ENCODE measurements at places on chromosomes 3 and 15. TPM values are rescaled to one million over a fixed set of nuclear protein-coding genes. Genes with fewer than 3 reads are reported as not detected.

Gene LSAMP
- total RNA-seq: not detected

Gene NANOGP8
- total RNA-seq: not detected

DNA sequence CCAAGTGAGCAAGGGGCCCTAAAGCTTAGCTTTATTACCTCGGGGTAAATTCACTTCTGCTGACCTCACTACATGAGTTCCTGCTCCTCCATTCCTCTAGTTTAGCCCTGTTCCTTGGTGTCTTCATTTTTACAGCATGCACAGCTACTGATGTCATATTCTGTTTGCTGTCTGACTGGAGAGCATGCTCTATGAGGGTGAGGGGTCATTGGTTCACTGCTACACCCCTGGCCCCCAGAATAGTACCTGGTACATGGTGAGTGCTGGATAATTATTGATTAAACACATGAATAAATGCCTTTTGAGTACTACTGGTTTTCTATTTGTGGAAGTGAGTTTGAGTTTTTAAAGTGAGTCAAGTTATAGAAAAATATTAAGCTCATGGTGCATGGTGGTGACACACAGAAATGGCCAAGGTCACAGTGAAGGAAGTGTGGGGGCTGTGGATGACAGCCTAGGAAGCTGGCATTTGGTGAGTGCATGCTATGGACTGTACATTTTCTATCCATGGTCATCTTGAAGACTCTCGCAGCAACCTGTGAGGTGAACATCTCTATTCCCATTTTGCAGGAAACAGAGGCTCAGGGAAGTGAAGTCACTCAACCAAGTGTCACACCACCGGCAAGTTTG lies 34.0 kb downstream of the RPLP1 start:
- H3K27me3 ChIP-seq: no peaks in the 10 kb centered on the region
- H3K4me1 ChIP-seq: no peaks in the 10 kb centered on the region
- no peak overlapping the region for H3K27ac ChIP-seq
- DNase-seq: no peak
- no peaks in the 10 kb centered on the region for H3K36me3 ChIP-seq

- no peaks in the 10 kb centered on the region for H3K27me3 ChIP-seq
- H3K4me1 ChIP-seq: no peaks in the 10 kb centered on the region
- no peaks in the 10 kb centered on the region for H3K36me3 ChIP-seq
- no peak overlapping the region for H3K4me3 ChIP-seq
- no peak overlapping the region for H3K27ac ChIP-seq
- no peak for DNase-seq
Observed at GRCh38 chr3:116759316-116759715, 49.7 kb downstream of the TUSC7 start.

DNA sequence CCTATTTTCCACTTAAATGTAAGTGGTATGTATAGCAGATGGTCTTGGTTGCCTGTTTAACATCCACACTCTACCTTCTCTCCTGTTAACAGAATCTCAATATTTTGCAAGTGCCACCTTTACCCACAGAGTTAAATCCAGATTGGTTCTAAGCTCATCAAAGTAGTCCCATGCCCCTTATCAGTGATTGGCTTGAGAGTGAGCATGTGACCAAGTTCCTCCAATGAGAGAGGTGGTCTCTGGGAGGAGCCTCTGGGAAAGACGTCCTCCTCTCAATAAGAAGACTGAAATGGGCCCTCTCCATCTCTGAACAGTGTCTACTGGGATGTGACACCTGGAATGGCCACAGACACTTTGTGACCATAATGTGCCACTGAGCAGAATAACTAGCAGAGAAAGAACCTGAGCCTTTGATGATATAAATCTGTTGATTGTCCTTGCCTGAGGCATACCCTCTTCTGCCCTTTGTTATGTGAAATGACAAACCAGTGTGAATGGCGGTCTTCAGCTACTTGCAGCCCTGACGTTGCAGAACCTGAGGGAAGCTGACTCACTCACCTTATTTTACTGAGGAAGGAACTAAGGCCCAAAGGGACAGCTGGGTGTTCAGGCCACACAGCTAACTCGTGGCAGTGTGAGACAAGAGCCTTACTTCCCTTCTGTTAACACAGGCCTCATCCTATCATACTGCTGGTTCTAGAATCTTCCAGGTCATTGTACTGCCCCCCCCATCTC lies 42.4 kb upstream of the LARS2 start:
- no peak for DNase-seq
- no peak overlapping the region for H3K4me3 ChIP-seq
- H3K4me1 ChIP-seq: no peaks in the 10 kb centered on the region
- no peaks in the 10 kb centered on the region for H3K27me3 ChIP-seq

DNA sequence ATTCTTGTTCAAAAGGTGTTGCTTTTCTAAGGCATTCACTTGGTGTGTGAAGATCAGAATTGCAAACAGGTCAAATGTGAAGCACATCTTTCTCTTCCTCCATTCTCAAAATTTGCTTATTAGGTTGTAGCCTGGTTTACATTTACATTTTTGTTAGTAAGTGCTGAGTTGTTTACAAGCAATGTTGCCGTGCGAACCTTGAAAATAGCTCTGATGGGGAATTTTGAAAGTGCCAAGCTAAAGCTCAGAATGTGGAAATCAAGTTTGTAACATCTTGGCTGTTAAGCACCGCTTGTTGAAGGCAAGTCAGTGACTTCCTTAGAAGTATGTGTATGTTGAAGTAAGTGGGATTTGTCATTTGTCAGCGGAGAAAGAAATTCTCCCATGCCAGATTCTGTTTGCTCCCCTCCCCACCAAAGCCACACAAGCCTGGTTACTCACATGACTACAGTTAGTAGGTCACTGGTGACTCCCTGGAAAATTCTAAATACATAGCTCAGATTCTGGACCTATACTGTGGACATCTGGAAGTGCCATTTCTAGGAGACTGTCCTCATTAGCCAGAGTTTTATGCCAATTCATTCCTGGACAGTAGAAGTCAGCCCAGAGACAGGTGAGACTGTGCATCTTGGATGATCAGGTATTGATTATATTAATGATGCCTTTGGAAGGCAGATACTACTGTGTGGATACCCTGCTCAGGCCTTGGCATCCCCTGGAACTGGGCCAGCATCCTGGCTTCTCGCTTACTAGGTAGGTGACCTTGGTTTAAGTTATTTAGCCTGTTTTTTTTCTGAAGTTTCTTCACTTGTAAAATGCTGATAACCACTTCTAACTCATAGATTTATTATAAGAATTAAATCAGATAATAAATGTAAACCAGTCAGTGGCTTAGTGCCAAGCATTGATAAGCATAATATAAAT lies 390.6 kb upstream of the SEMA6D start:
- H3K4me1 ChIP-seq: no peaks in the 10 kb centered on the region
- DNase-seq: no peak
- H3K4me3 ChIP-seq: no peak overlapping the region
- H3K36me3 ChIP-seq: no peaks in the 10 kb centered on the region
- no peaks in the 10 kb centered on the region for H3K27me3 ChIP-seq
- H3K27ac ChIP-seq: no peak overlapping the region

Gene ADAMTS9
- not detected for total RNA-seq

Gene KIF7
- total RNA-seq: 2.4 TPM

Gene MYO5C
- total RNA-seq: 0.18 TPM

- no peak overlapping the region for H3K4me3 ChIP-seq
- H3K4me1 ChIP-seq: no peaks in the 10 kb centered on the region
- DNase-seq: no peak
Observed at GRCh38 chr3:118781839-118782238, 252.8 kb downstream of the IGSF11 start.

GRCh38 chr3:143040261-143040879 lies 39.0 kb downstream of the U2SURP start:
- no peak overlapping the region for H3K4me3 ChIP-seq
- H3K27me3 ChIP-seq: no peaks in the 10 kb centered on the region
- peaks cover 30% of the 10 kb centered on the region for H3K36me3 ChIP-seq
- H3K27ac ChIP-seq: no peak overlapping the region

Gene COPS2
- 101 TPM for total RNA-seq

- no peaks in the 10 kb centered on the region for H3K36me3 ChIP-seq
- H3K4me3 ChIP-seq: no peak overlapping the region
- H3K27ac ChIP-seq: no peak overlapping the region
- H3K27me3 ChIP-seq: no peaks in the 10 kb centered on the region
- peaks cover 5% of the 10 kb centered on the region for H3K4me1 ChIP-seq
Observed at GRCh38 chr3:126730376-126730775, 26.3 kb downstream of the CHCHD6 start.

DNA sequence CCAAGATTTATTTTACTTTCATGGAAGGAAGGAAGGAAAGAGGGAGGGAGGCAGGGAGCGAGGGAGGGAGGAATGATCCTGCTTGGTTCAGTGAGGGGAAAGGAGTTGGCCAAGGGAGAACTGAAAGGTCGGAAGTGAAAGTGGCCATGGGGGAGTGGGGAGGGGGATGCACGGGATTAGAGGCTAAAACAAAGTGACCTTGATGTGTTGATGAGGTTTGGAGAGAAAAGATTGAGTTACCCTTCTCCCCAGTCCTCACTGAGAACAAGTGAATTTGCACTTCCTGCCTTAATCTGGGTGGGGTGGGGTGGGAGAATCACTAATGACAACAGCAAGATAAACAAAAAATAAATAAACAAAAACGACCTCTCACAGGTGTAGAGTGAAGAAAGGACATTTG lies 212.0 kb upstream of the TLE3 start:
- no peak for DNase-seq
- peaks cover 8% of the 10 kb centered on the region for H3K4me1 ChIP-seq
- H3K27me3 ChIP-seq: no peaks in the 10 kb centered on the region
- H3K4me3 ChIP-seq: no peak overlapping the region

DNA sequence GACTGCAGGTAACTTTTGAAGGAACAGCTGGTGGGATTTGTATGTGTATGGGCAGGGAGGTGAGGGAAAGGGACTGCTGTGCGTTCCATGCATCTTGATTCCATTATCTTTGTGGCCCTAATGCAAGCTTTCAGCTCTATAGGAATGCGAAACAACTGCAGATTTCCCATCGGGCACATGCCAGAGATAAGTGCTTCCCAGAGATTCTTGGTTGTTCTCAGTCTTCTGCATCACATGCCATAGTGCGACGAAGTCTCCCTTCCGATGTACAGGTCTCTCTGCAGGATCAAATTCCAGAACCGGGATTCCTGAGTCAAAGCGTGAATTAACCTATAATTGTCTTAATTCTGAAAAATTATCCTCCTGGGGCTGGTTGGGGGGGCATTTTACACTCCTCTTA lies 72.6 kb upstream of the NSMCE3 start:
- no peaks in the 10 kb centered on the region for H3K4me1 ChIP-seq
- DNase-seq: no peak
- no peak overlapping the region for H3K27ac ChIP-seq

Gene CSTA
- total RNA-seq: not detected

GRCh38 chr3:103937094-103937493 lies 1429.6 kb upstream of the ALCAM start:
- H3K4me1 ChIP-seq: no peaks in the 10 kb centered on the region
- no peaks in the 10 kb centered on the region for H3K27me3 ChIP-seq
- no peak for DNase-seq
- H3K27ac ChIP-seq: no peak overlapping the region

- H3K4me3 ChIP-seq: no peak overlapping the region
- no peaks in the 10 kb centered on the region for H3K36me3 ChIP-seq
- DNase-seq: no peak
- no peaks in the 10 kb centered on the region for H3K27me3 ChIP-seq
Observed at GRCh38 chr15:72155003-72155621, 36.9 kb downstream of the SENP8 start.

- DNase-seq: no peak
- H3K36me3 ChIP-seq: no peaks in the 10 kb centered on the region
- no peaks in the 10 kb centered on the region for H3K27me3 ChIP-seq
- H3K4me1 ChIP-seq: no peaks in the 10 kb centered on the region
Observed at GRCh38 chr3:43128464-43128863, 22.6 kb upstream of the POMGNT2 start.

Gene SV2B
- total RNA-seq: 0.02 TPM

DNA sequence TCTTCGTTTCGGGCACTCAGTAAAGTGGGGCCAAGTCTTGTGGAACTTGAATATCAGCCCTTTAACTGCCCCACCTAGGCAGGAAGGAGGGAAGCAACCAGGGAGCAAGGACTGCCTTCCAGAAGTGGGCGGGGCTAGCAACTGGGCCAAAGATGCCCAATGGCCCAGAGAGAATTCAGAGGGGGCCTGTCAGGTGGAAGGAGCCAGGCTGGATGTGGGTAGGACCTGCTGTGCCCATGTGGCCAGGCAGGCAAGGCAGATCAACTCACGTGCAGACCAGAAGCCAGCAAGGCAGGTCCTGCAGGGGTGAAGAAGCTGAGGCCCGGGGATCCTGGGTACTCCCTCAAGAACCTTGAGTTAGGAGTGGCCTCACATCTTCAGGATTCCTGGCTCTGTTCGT lies 5.5 kb downstream of the MAP6D1 start:
- H3K27ac ChIP-seq: no peak overlapping the region
- DNase-seq: no peak
- no peaks in the 10 kb centered on the region for H3K36me3 ChIP-seq
- no peaks in the 10 kb centered on the region for H3K27me3 ChIP-seq
- peaks cover 22% of the 10 kb centered on the region for H3K4me1 ChIP-seq

GRCh38 chr3:123608263-123608937 lies 23.5 kb upstream of the HACD2 start:
- H3K4me3 ChIP-seq: no peak overlapping the region
- H3K27ac ChIP-seq: no peak overlapping the region
- no peaks in the 10 kb centered on the region for H3K4me1 ChIP-seq
- H3K36me3 ChIP-seq: no peaks in the 10 kb centered on the region

Gene PRR20G
- total RNA-seq: not detected

Gene OR5K2
- total RNA-seq: not detected

DNA sequence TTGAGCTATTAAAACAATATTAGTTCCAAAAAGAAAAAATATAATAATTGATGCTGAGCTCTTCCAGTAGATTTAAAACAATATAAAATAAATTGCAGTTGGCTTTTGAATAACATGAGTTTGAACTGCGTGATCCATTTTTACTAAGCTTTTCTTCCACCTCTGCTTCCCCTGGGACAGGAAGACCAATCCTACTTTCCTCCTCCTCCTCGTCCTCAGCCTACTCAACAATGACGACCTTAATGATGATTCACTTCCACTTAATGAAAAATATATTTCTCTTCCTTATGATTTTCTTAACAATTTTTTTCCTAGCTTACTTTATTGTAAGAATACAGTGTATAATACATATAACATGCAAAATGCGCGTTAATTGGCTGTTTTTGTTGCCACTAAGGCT lies 78.9 kb upstream of the THRB start:
- no peaks in the 10 kb centered on the region for H3K27me3 ChIP-seq
- no peaks in the 10 kb centered on the region for H3K4me1 ChIP-seq
- DNase-seq: no peak
- no peak overlapping the region for H3K4me3 ChIP-seq
- H3K36me3 ChIP-seq: no peaks in the 10 kb centered on the region
- H3K27ac ChIP-seq: no peak overlapping the region

- H3K4me1 ChIP-seq: peaks cover 26% of the 10 kb centered on the region
- no peak for DNase-seq
- no peaks in the 10 kb centered on the region for H3K36me3 ChIP-seq
- peaks cover 27% of the 10 kb centered on the region for H3K27me3 ChIP-seq
- H3K4me3 ChIP-seq: no peak overlapping the region
- peak overlapping the region; percentile 73 for H3K27ac ChIP-seq
Observed at GRCh38 chr15:37097144-37097919, 3.0 kb downstream of the MEIS2 start.

GRCh38 chr3:182501856-182502255 lies 291.4 kb upstream of the ATP11B start:
- DNase-seq: no peak
- H3K27me3 ChIP-seq: no peaks in the 10 kb centered on the region
- H3K27ac ChIP-seq: no peak overlapping the region
- no peaks in the 10 kb centered on the region for H3K36me3 ChIP-seq
- H3K4me3 ChIP-seq: no peak overlapping the region

Data from CD8-positive, alpha-beta memory T cell (primary cell).